ENCODE measurements at places on chromosomes 4 and X.

DNA sequence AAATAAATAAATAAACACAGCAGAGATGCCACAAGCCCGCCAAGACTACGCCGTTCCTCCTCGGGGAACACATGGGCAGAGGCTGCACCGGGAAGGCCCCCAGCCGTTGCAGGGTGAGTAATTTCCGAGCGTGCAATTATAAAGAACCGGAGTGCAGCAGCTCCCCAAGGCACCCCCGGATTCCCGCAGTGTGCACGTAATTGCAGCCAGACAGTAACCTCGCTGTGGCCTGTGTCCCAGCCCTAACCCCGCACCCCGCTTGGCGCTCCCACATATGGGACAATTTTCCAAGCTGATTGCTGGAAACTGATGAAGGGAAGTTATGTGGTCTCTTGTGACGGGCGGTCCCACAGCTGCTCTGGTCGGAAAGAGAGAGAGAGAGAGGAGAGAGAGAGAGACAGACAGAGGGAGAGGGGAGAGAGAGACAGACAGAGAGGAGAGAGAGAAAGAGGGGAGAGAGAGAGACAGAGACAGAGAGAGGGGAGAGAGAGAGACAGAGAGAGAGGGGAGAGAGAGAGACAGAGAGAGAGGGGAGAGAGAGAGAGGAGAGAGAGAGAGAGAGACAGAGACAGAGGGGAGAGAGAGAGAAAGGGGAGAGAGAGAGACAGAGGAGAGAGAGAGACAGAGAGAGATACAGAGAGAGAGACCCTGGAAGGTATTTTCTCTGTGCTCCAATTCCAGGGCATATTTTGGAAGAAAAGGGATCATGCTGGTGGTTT, 275.4 kb downstream of the SHOX start:
- DNase-seq = no peak

DNA sequence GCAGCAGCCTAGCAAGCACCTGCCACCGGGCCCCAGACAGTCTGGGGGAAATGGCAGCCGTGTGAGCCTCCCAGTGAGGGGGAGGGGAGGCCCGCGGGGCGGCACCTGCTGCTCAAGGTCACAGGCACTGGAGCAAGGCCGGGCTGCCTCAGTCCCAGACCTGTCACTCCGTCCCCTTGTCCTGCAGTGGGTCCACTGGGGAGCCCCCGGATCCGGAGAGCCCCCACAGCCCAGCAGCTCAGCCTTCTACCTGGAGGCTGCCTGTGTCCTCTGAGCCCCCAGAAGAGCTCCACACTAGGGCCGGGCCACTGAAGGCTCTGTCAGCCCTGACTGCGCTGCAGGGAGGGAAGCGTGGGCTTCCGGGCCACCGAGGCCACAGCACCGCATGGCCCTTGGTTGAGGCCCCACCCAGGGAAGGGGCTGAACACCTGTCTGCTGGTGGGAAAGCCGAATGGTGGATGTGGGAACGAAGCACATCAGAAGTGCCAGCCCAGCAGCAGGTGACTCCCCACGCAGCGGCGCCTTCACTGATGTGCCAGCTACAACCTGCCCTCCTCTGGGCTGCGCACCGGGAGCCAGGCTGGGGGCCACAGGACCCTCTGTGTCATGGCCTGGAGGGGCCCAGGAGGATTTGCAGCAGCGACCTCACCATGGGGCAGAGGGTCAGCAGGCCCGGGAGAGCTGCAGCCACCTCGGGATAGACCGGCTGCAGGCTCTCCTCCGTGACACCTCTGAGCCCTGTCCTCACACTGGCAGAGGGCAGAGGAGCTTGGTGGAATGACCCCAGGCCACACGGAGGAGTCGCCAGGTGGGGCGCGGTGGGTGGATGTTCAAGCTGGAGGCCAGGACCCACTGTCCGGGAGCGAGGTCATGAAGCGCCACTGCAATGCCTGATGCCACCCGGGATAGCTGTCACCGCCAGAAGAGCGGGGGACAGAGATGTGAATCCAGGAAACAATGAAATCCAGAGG, 35.0 kb upstream of the MXD4 start:
- no peak for DNase-seq

DNA sequence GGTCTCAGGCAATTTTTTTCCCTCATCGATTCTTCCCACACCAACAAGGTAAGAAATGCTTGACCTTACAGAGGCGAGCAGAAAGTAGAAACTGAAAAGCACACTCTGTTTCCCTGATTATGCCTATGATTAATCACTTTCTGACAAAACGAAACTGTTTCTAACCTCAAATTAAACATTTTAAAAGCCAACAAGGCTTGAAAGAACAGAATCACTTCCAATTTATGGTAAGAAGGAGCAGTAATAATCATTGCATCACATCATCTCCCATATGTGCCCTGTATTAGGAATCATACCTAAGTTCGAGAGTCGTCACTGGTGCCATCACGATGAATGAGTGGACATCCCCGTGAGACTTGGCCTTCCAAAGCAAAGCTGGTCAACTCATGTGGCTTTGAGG, 12.5 kb upstream of the CXCL13 start:
- no peak for DNase-seq

GRCh38 chr4:85946821-85947220, 413.0 kb downstream of the MAPK10 start:
- DNase-seq = no peak

GRCh38 chrX:25537699-25538098, 521.9 kb upstream of the ARX start:
- DNase-seq = no peak

GRCh38 chrX:46573331-46573891, at the start of gene CHST7:
Gene CHST7, plus strand, starts transcription at chrX:46573765. Its CDS starts 167 bp downstream, at chrX:46573932.
- peak; percentile 69 for DNase-seq

DNA sequence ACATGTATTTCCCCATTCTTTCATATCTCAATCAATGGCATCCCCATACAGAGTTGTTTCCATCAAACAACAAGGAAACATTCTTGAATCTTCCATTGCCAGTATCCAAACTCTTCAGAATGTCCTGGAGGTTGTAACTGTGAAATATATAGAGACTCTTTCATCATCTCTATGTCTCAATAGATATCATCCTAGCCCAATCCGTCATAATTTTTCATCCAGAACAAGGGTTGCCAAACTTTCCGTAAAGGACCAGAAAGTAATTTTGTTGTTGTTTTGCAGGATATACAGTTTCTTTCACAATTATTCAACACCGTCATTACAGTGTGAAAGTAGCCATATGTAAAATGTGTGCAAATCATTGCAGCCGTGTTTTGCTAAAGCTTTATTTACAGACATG, 15.2 kb upstream of the CXCL6 start:
- no peak for DNase-seq

DNA sequence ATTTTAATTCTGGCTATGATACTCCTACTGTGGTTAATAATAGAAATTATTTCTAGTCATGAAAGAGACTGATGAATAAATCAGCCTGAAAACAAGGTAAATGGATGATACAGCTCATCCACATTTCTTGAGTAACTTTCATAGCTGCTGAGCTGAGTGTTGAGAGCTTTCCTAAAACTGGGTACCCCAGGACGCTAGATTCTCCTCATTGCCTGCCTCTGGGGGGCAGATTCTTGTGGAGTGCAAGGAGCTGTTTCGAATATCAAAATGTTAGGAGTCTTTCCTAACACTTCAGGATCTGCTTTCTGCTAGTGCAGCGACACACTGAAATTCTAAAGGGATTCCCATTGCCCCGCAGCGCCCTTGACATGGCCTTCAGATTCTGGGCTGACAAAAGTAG, 2.1 kb downstream of the MND1 start:
- no peak for DNase-seq

GRCh38 chr4:176837169-176837895, 44.6 kb upstream of the VEGFC start:
- DNase-seq = no peak

- no peak for DNase-seq
Measured at GRCh38 chr4:26074712-26075430, 160.9 kb downstream of the SMIM20 start.

GRCh38 chr4:87500092-87500462, 29.1 kb downstream of the SPARCL1 start:
- DNase-seq = no peak

DNA sequence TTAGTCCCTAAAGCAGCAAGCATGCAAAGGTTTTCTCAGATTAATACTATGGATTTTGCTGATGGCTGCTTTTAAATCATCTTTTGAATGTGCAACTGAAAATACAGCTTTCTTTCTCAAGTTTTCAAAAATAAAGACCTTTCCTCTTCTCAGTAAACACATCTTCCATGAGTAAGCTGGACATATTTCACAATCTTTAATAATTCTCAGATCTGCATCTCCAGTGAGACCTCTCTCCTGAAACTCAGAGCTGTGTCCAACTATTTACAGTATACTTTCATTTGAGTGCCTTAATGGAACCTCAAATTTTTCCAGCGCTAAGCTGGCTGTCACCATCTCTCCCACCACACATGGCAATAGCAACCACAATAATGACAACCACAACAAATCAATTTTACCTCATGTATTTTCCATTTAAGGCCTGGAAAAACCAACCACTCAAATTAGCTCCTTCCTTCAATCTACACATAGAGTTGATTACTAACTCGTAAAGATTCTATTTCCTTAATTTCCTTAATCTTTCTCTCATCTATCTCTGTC, 192.4 kb upstream of the RPL34 start:
- no peak for DNase-seq

- no peak for DNase-seq
Measured at GRCh38 chr4:147052361-147052760, 106.7 kb upstream of the TTC29 start.

- DNase-seq = no peak
Measured at GRCh38 chrX:15563056-15563455, 37.7 kb downstream of the ACE2 start.

GRCh38 chrX:115409551-115409950, 120.0 kb downstream of the LUZP4 start:
- DNase-seq = no peak

DNA sequence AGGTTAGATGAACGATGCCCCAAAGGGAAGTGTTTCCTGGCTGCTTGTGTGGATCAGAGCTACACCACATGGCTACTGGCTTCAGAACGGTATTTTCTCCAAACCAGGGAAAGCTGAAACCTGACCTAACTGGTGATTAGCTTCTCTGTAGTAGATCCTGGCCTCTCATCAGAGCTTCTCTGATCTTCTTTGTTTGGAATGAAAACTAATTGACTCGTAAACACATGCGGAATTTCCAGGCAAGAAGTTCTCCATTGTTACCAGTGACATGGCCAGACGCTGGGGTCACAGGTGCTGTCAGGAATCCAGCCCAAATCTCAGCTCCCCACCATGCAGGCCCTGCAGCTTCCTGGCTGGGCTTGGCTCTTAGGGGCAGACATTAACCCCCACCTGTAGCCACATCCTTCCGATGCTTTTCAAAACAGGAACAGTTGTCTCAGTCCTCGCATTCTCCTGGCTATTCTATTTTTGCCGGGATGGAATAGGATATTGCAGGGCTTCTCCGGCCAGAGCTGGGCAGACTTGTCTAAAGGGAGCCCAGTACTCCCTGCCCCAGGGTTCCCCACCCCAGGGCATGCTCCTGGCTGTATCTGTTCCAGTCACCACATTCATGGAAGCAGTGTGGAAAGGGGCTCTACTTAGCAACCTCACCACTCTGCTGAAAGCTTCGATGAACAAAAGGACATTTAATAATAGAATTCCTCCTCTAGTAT, 305.4 kb upstream of the F9 start:
- DNase-seq = no peak

DNA sequence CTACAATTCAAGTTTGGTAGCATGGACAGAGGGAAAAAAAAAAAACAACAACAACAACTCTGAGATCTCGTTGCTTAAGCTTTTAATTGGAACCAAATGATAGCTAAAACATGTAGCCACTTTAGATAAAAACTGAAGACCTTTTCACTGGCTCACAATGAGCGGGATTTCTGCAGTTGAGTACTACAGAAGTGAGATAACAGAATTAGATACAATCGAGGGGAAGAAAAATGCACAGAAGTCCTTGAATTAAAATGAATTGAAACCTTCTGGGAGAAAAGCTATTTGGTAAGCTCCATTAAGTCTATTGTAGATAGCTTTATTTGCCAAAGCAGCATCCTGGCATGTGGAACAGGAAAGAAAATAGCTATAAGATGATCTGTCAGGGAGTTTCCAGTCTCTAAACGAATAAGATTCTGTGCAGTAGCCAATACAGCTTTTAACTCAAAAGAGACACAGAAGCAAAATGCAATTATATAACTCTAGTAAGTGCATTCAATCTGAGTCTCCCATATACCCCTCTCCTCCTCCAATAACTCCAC, 248.5 kb downstream of the ENOX2 start:
- no peak for DNase-seq

DNA sequence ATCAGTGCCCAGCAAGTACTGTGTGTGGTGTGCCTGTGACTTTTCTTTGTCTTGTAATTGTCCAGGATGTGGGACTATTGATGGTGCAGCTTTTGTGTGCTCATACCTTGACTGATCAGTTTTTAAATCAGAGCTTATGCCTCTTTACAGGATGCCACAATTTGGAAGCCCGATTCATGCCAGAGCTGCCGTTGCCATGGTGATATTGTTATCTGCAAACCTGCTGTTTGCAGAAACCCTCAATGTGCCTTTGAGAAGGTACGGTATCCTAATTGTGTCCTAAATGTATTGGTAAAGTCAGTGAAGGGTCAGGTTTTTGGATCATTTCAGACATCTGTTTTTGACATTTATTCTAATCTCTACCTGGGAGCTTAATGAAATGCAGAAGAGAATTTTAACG, 180.2 kb downstream of the FRAS1 start:
- DNase-seq = no peak

DNA sequence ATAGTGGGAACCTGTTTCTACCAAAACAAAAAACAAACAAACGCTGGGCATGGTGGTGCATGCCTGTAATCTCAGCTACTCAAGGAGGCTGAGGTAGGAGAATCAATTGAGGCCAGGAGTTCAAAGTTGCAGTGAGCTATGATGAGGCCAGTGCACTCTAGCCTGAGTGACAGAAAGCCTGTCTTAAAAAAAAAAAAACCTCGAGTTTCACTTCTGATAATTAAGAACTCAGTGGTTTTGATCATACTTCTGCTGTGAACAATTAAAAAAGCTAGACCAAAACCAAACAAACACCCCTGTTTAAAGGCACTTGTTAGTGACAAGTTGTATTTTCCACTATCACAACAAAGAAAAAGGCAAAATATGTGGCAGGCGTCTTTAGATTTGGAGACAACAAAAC, 15.0 kb upstream of the UBE2D3 start:
- DNase-seq = no peak
